PC-3 (cell line): ENCODE measurements at places on chromosomes 11 and 22. TPM values are rescaled to one million over a fixed set of nuclear protein-coding genes. Genes with fewer than 3 reads are reported as not detected.

TSPAN32 gene
- total RNA-seq = not detected in 2 replicates

F2 gene
- not detected in 2 replicates for total RNA-seq

MS4A6A gene
- not detected in 2 replicates for total RNA-seq

DCHS1 gene
- under 0.01 TPM in 1 of 2 replicates, not detected in the other for total RNA-seq

OR52J3 gene
- total RNA-seq = not detected in 2 replicates

PLAAT4 gene
- total RNA-seq = 5.4 and 5.6 TPM in 2 replicates

OR8G1 gene
- total RNA-seq = not detected in 2 replicates

NCAM1 gene
- not detected in 2 replicates for total RNA-seq

PRG3 gene
- total RNA-seq = not detected in 2 replicates

HOATZ gene
- total RNA-seq = not detected in 2 replicates

FAM181B gene
- total RNA-seq = 0.23 TPM in 1 of 2 replicates, not detected in the other

OR51B2 gene
- total RNA-seq = 0.11 TPM in 1 of 2 replicates, not detected in the other

HPX gene
- total RNA-seq = 1.6 TPM in 1 of 2 replicates, not detected in the other

RIBC2 gene
- total RNA-seq = 2.7 and 4.5 TPM in 2 replicates

SCGB1C1 gene
- not detected in 2 replicates for total RNA-seq

SYCE3 gene
- 1.3 TPM in 1 of 2 replicates, not detected in the other for total RNA-seq

ANGPTL5 gene
- not detected in 2 replicates for total RNA-seq

TRPM5 gene
- total RNA-seq = 0.06 TPM in 1 of 2 replicates, not detected in the other

MUC5AC gene
- 0.11 and 0.35 TPM in 2 replicates for total RNA-seq

C11orf68 gene
- 61.3 and 82.0 TPM in 2 replicates for total RNA-seq

FIBIN gene
- total RNA-seq = not detected in 2 replicates

TTC36 gene
- total RNA-seq = 2.7 and 6.2 TPM in 2 replicates

APOBEC3C gene
- total RNA-seq = 35.5 and 37.8 TPM in 2 replicates

JHY gene
- total RNA-seq = 3.6 and 4.9 TPM in 2 replicates

HTR3A gene
- total RNA-seq = not detected in 2 replicates

BTG4 gene
- not detected in 2 replicates for total RNA-seq

CRKL gene
- total RNA-seq = 35.4 and 36.2 TPM in 2 replicates

GNG3 gene
- not detected in 2 replicates for total RNA-seq

HIRA gene
- total RNA-seq = 12.4 and 15.3 TPM in 2 replicates

OR6T1 gene
- not detected in 2 replicates for total RNA-seq

FLRT1 gene
- total RNA-seq = not detected in 2 replicates

TRIM66 gene
- 5.5 and 6.6 TPM in 2 replicates for total RNA-seq

CRYBB1 gene
- not detected in 2 replicates for total RNA-seq

DRD4 gene
- 0.11 TPM in 1 of 2 replicates, not detected in the other for total RNA-seq

PKDREJ gene
- total RNA-seq = not detected in 2 replicates

MFRP gene
- total RNA-seq = not detected in 2 replicates

MPPED1 gene
- total RNA-seq = not detected in 2 replicates

RAG1 gene
- 0.15 and 0.23 TPM in 2 replicates for total RNA-seq

MMP27 gene
- not detected in 2 replicates for total RNA-seq

CCDC73 gene
- total RNA-seq = 0.04 TPM in 1 of 2 replicates, not detected in the other

CRYBB3 gene
- total RNA-seq = 1.2 TPM in 1 of 2 replicates, not detected in the other

APOA5 gene
- not detected in 2 replicates for total RNA-seq

KCNK4 gene
- total RNA-seq = 1.2 TPM in 1 of 2 replicates, not detected in the other

PCSK7 gene
- 43.6 and 55.1 TPM in 2 replicates for total RNA-seq

NLRP14 gene
- 0.11 TPM in 1 of 2 replicates, not detected in the other for total RNA-seq

POU2AF2 gene
- total RNA-seq = not detected in 2 replicates
